ENCODE measurements at places on chromosomes 2 and 18.

- DNase-seq: no peak
These were observed 20.1 kb downstream of the ARID5A start for GRCh38 chr2:96556441-96557330.

DNA sequence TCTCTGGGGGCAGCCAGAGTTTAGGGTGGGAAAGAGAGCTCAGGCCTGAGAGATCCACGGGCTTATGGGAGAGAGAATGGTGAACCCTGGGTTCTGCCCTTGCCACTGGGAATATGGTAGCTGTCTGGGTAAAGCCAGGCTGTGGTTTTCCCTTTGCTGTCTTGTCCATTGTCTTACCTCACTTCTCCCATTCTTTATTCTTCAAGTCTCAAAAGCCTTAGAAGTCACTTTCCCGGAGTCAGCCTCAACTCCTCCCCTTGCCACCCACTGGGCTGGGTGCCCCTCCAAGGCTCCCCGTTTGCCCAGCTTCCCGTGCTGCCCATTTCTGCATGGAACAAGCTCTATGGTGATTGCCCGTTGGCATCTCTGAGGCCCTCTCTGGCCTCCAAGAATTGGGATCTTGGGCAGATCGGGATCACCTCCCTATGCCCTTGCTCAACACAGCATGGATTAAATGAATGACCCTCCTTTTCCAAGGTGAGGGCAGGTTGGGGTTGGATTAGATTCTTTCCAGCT is 228.2 kb downstream of the HAUS1 start:
- peak; percentile 58 for DNase-seq

GRCh38 chr2:153567367-153567766 is 88.8 kb upstream of the RPRM start:
- no peak for DNase-seq

- no peak for DNase-seq
These were observed 4.8 kb downstream of the DHRS9 start for GRCh38 chr2:169073963-169074751.

- no peak for DNase-seq
These were observed 13.6 kb upstream of the PELI1 start for GRCh38 chr2:64157792-64158191.

DNA sequence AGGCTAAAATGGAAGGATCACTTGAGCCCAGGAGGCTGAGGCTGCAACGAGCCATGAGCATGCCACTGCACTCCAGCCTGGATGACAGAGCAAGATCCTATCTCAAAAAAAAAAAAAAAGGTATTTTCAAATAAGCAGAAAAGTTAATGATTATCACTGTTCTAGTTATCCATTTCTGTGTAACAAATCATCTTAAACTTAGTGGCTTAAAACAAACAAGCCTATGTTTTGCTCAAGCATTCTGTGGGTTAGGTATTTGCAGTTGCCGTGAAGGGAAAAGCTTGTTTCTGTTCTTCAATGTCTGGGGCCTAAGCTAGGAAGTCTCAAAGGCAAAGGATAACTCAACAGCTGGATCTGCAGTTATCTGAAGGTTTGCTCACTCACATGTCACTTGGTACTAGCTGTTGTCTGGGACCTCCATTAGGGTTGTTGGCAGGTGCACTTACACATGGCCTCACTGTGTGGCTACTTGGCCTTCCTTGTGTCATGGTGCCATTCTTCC is 14.1 kb downstream of the MFF start:
- no peak for DNase-seq

GRCh38 chr2:179021258-179021657 is 28.7 kb downstream of the CCDC141 start:
- no peak for DNase-seq

- DNase-seq: no peak
These were observed 24.0 kb downstream of the RAX start for GRCh38 chr18:59249199-59249774.

GRCh38 chr2:65397122-65397521 is 35.3 kb downstream of the SPRED2 start:
- DNase-seq: no peak

GRCh38 chr2:1653956-1654695 is 90.2 kb downstream of the PXDN start:
- DNase-seq: no peak

Data from cardiac septum (tissue), 1 donor.